Activated CD4-positive, alpha-beta T cell treated with anti-CD3 and anti-CD28 coated beads for 36 hours (primary cell): ENCODE measurements at places on chromosomes 13 and 19. TPM values are rescaled to one million over a fixed set of nuclear protein-coding genes. Genes with fewer than 3 reads are reported as not detected.

Gene ASPDH
- total RNA-seq = not detected

Gene ZNF555
- 1.9 TPM for total RNA-seq

Gene RINL
- 85.8 TPM for total RNA-seq

Gene FUT1
- 0.23 TPM for total RNA-seq

Gene FXYD7
- 0.46 TPM for total RNA-seq

Gene FAM83E
- 1.5 TPM for total RNA-seq

Gene C2CD4C
- total RNA-seq = 0.11 TPM

Gene CBY2
- not detected for total RNA-seq

Gene INSR
- 4.2 TPM for total RNA-seq

Gene C19orf85
- total RNA-seq = not detected

Gene VSTM1
- not detected for total RNA-seq

Gene ZFP14
- 1.4 TPM for total RNA-seq

Gene ATP8A2
- total RNA-seq = 0.39 TPM

Gene ZNF468
- 12.9 TPM for total RNA-seq

Gene TPTE2
- total RNA-seq = 0.25 TPM

Gene CFAP97D2
- not detected for total RNA-seq

Gene TYROBP
- total RNA-seq = not detected

Gene ZNF420
- 12.8 TPM for total RNA-seq

Gene IFNL1
- total RNA-seq = 0.51 TPM

Gene SPIB
- total RNA-seq = 0.33 TPM

Gene ZNF730
- total RNA-seq = 2.1 TPM

Gene SGCG
- not detected for total RNA-seq

Gene ZNF442
- 1.7 TPM for total RNA-seq

Gene PRTN3
- total RNA-seq = not detected

Gene FSD1
- 23.1 TPM for total RNA-seq

Gene MEDAG
- total RNA-seq = not detected

Gene CEACAM16
- total RNA-seq = not detected

Gene ZNF628
- 5.6 TPM for total RNA-seq

Gene PNMA8A
- total RNA-seq = not detected

Gene ZNF382
- total RNA-seq = 20.0 TPM

Gene SIGLEC14
- not detected for total RNA-seq

Gene MAST1
- total RNA-seq = 1.8 TPM

Gene ZSCAN4
- not detected for total RNA-seq

Gene ADAT3
- total RNA-seq = 6.1 TPM

Gene RNF113B
- total RNA-seq = not detected

Gene IL4I1
- total RNA-seq = 22.2 TPM

Gene CYP4F11
- total RNA-seq = not detected

Gene PDCD5
- 272 TPM for total RNA-seq

Gene GNA15
- total RNA-seq = 64.9 TPM

Gene C5AR2
- total RNA-seq = not detected

Gene ZNF575
- 4.3 TPM for total RNA-seq

Gene CYP4F8
- total RNA-seq = not detected

Gene CEACAM8
- not detected for total RNA-seq

Gene PVR
- 10.9 TPM for total RNA-seq
